ENCODE measurements at places on chromosomes 5 and 9.

GRCh38 chr9:77005216-77005615 lies 14.2 kb upstream of the FOXB2 start:
- peaks cover 17% of the 10 kb centered on the region for H3K27me3 ChIP-seq
- no peaks in the 10 kb centered on the region for H3K4me1 ChIP-seq
- DNase-seq: no peak

GRCh38 chr5:123783421-123783820 lies 271.4 kb downstream of the CSNK1G3 start:
- H3K27ac ChIP-seq: no peak overlapping the region
- H3K27me3 ChIP-seq: no peaks in the 10 kb centered on the region
- no peaks in the 10 kb centered on the region for H3K4me1 ChIP-seq
- no peak overlapping the region for H3K4me3 ChIP-seq
- no peak for DNase-seq

GRCh38 chr5:149682532-149683075 lies 47.5 kb upstream of the PPARGC1B start:
- H3K27me3 ChIP-seq: peaks cover 80% of the 10 kb centered on the region
- H3K4me1 ChIP-seq: no peaks in the 10 kb centered on the region
- no peak overlapping the region for H3K4me3 ChIP-seq
- no peak overlapping the region for H3K27ac ChIP-seq
- DNase-seq: no peak
- H3K36me3 ChIP-seq: no peaks in the 10 kb centered on the region

DNA sequence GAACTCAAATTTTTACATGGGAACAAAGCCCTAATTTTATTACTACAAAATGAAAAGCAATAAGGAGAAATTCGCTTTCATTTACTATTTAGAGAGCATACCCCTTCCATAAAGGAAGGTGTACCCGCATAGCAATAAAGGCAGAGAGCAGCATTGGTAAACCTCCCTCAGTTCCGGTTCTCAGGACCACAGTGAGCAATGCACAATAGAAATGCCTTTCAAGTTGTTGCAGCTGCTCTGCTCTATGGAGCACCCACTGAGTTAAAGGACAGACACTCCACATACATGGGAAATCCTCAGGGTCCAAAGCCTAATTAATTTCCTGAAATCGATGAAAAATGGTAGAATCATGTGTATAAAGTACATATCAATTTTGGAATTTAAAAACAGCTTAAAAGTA lies 89.9 kb upstream of the MPDZ start:
- no peaks in the 10 kb centered on the region for H3K4me1 ChIP-seq
- no peaks in the 10 kb centered on the region for H3K36me3 ChIP-seq
- peaks cover 24% of the 10 kb centered on the region for H3K27me3 ChIP-seq
- H3K27ac ChIP-seq: no peak overlapping the region
- H3K4me3 ChIP-seq: no peak overlapping the region

- no peak for DNase-seq
- H3K4me1 ChIP-seq: no peaks in the 10 kb centered on the region
These were observed 626.5 kb upstream of the ZNF608 start for GRCh38 chr5:125372694-125373631.

DNA sequence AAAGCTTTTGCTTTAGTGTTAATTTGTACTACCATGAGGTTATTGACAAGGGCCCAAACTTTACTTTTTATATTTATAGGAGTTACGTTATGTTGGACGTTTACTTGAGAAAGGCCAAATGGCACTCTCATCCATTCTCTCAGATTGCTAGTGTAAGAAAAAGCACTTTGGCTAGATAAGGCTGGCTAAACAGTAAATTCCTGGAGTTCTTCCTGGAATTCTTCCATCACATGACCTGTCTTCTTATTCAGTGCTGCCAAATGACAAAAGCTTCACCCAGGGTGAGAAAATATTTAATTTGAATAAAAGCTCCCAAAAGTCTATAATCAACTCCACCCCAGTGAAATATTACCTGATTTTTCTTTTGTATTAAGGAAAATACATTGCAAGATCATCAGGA lies 1568.9 kb upstream of the ACO1 start:
- H3K4me1 ChIP-seq: no peaks in the 10 kb centered on the region
- DNase-seq: no peak
- H3K27ac ChIP-seq: no peak overlapping the region
- no peaks in the 10 kb centered on the region for H3K27me3 ChIP-seq
- H3K36me3 ChIP-seq: no peaks in the 10 kb centered on the region

GRCh38 chr5:80134876-80135275 lies 99.7 kb downstream of the THBS4 start:
- no peak for DNase-seq
- H3K27me3 ChIP-seq: no peaks in the 10 kb centered on the region
- H3K36me3 ChIP-seq: no peaks in the 10 kb centered on the region
- H3K4me3 ChIP-seq: no peak overlapping the region

DNA sequence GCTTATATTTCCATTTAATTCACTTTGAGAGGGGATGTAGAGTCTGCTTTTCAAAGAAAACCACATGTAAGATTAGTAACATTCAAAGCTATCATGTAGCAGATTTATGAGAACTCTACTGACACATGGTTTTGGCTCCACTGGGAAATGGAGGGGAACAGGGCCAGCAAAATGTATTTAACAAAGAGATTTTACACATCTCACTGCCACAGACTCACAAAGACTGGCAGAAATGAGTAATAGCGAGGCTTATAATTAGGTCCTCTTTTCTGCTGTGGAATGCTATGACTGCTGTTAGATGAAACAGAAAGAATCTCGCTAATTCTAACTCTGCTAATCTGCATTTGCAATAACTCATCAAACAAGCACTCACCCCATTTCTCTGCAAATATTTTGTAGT lies 4.5 kb downstream of the DAP start:
- no peaks in the 10 kb centered on the region for H3K27me3 ChIP-seq
- H3K4me1 ChIP-seq: peaks cover 20% of the 10 kb centered on the region
- H3K27ac ChIP-seq: no peak overlapping the region
- peaks cover 46% of the 10 kb centered on the region for H3K36me3 ChIP-seq

GRCh38 chr5:95892784-95893354 lies 68.8 kb downstream of the ELL2 start:
- peak; percentile 74 for DNase-seq
- no peak overlapping the region for H3K4me3 ChIP-seq
- H3K27ac ChIP-seq: no peak overlapping the region
- no peaks in the 10 kb centered on the region for H3K27me3 ChIP-seq
- peaks cover 47% of the 10 kb centered on the region for H3K36me3 ChIP-seq

GRCh38 chr5:131773805-131774204 lies 23.0 kb downstream of the FNIP1 start:
- no peaks in the 10 kb centered on the region for H3K27me3 ChIP-seq
- DNase-seq: no peak
- no peak overlapping the region for H3K4me3 ChIP-seq
- H3K27ac ChIP-seq: peak overlapping the region; percentile 17
- H3K36me3 ChIP-seq: no peaks in the 10 kb centered on the region

DNA sequence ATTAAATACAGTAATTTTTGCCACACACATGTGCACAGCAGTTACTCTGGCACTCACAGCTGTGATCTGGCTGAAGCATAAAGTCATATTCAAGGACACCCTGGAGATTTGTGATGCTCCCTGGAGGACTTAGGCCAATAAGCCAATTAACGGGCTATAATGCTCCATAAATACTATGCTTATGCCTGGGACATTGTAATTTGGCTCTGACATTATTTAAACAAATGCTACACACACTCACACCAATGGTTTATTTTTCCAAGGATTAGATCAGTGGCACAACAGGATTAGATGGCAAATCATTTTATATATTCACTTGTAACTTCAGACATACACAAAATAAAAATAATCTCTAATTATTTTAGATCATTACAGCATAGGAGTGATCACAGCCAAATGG lies 111.2 kb downstream of the LMNB1 start:
- no peak for DNase-seq
- no peaks in the 10 kb centered on the region for H3K36me3 ChIP-seq
- no peak overlapping the region for H3K4me3 ChIP-seq

GRCh38 chr9:14096258-14096922 lies 217.6 kb downstream of the NFIB start:
- H3K36me3 ChIP-seq: peaks cover 21% of the 10 kb centered on the region
- DNase-seq: peak; percentile 48
- H3K27me3 ChIP-seq: no peaks in the 10 kb centered on the region
- H3K27ac ChIP-seq: peak overlapping the region; percentile 94

DNA sequence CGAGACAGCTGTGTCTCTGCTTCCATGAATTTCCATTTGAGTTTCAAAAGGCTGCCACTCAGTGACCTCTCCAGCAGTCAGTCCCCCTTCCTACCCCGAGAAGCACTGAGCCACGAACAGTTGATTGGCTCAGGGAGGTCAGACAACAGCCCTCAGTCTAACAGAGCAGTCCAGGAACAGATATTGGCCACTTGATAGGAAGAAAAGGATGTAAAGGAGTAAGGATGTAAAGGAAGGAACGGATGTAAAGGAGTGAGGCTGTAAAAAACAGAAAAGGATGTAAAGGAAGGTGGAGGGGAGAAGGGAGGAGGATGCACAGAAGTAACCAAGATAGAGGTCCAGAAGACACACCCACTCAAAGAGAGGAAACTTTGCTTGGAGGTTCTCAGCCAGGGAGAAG lies 3.2 kb upstream of the NR4A3 start:
- peaks cover 9% of the 10 kb centered on the region for H3K4me1 ChIP-seq
- peaks cover 16% of the 10 kb centered on the region for H3K27me3 ChIP-seq
- H3K4me3 ChIP-seq: peak overlapping the region; percentile 90
- no peak for DNase-seq
